ENCODE measurements at places on chromosomes 11 and 22.

DNA sequence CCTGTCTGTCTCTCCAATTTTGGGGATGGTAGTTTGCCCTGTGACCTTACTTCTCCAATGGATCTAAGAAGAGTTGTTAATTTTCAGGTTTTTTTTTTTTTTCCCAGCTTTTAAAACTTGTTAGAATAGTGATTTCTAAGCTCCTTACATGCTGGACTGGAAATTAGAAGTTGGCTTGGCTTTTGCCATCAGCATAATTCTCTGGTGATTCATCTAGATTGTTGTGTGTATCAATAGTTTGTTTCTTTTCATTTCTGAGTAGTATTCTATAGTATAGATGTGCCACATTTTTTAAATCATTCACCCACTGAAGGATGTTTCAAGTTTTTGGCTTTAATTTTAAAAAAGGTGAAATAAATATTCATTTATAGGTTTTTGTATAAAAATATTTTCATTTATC, 51.4 kb downstream of the ADAMTS15 start:
- no peak for DNase-seq

- no peak for DNase-seq
Measured at GRCh38 chr11:10301656-10302358, 3.1 kb upstream of the ADM start.

DNA sequence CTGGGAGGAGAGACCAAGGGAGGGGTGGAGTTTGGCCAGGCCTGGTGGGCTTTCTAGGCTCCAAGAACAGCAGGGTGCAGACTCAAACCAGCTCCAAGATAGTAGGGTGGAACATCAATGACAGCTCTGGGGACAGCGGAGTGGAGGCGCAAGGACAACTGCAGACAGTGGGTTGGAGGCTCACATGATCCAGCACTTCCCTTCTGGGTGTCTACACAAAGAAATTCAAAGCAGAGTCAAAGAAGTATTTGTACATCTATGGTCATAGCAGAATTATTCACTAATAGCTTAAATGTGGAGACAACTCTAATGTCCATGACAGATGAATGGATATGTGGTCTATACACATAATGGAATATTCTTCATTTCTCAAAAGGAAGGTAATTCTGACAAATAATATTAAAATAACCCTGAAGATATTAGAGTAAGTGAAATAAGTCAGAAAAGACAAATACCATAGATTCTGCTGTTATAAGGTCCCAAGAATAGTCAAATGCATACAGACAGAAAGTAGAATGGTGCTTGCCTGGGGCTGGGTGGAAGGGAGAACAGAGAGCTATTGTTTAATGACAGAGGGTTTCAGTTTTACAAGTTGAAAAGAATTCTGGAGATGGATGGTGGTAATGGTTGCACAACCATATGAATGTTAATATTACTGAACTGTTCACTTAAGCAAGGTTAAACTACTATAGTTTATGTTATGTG, 5.5 kb upstream of the GAB4 start:
- no peak for DNase-seq

- DNase-seq, result no peak
Measured at GRCh38 chr22:33056690-33057089, 1.5 kb downstream of the SYN3 start.

- no peak for DNase-seq
Measured at GRCh38 chr11:13327421-13327820, 49.8 kb downstream of the BMAL1 start.

GRCh38 chr11:92861634-92862033, 107.8 kb upstream of the MTNR1B start:
- DNase-seq, result no peak

GRCh38 chr11:34926101-34926830, 9.8 kb downstream of the PDHX start:
- peak; percentile 63 for DNase-seq

GRCh38 chr22:49928555-49929210, 10.2 kb downstream of the CRELD2 start:
- DNase-seq, result no peak

GRCh38 chr11:69861901-69862300, 42.7 kb upstream of the FGF3 start:
- DNase-seq, result no peak

DNA sequence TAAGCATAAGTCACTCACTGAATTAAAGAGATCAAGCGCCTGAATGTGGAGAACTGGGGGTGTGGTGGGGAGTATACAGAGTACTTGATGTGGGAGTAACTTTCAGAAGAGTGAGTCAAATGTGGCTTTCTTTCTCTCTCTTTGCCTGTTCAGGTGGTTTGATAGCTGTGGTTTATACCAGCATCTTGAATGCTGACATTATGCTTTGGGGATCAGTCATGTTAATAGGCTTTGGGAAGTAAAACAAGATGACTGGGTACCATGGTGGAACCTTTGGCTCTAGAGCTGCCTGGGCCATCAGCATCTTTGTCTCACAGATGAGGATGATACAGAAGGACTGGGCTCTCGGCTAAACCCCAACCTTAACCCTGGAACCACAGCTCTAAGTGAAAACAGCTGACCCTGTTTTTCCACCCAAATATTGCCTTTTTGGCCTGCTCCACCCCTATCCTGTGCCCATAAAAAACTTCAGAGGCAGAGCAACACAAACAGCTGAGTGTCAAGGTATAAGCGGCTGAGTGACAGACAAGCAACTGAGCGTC, 58.2 kb upstream of the GNAZ start:
- no peak for DNase-seq

GRCh38 chr22:18113680-18114394, 3.2 kb downstream of the TUBA8 start:
- no peak for DNase-seq

GRCh38 chr11:28696591-28696990, 588.4 kb downstream of the METTL15 start:
- no peak for DNase-seq

- no peak for DNase-seq
Measured at GRCh38 chr11:8283465-8284230, 20.0 kb upstream of the LMO1 start.

DNA sequence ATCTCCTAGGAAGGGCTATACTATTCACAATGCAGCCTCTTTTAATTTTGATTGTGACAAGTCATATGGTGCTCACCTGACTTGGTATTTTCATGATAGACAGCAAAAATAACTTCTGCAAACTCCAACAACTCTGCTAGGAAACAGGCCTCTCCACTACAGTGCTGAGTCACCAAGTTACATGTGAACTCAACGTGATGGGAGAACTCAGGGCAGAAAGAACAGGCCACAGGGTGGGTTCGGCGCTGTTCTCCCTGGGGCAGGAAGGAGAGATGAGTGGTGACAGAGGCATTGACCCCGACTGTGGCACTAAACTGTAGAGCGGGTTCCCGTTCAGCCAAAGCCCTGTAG, 76.6 kb upstream of the UCP3 start:
- no peak for DNase-seq

DNA sequence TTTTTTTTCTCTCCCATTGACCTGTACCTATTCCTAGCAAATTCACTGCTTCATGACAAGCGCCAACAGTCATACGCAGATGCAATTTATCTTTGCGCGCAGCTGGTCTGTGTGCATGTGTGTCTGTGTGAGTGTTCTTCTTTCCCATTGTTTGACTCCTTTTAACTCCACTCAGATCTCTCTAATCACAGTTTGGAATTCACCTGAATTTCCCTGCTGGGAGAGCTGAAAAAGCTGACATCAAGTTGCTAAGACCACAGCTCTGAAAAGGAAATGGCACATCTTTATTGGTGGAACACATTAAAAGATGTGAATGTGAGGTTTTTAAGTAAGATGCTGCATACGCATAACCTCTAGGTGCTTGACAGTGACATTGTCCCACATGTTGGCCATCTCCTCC, 187.4 kb upstream of the MTMR2 start:
- peak; percentile 51 for DNase-seq

GRCh38 chr11:118305726-118306125, 1.2 kb downstream of the CD3E start:
- DNase-seq, result peak; percentile 59

GRCh38 chr11:70019576-70020011, 58.5 kb upstream of the ANO1 start:
- no peak for DNase-seq

- no peak for DNase-seq
Measured at GRCh38 chr11:39817241-39817640, 1642.2 kb downstream of the LRRC4C start.

- DNase-seq, result no peak
Measured at GRCh38 chr11:11864332-11864731, 22.6 kb downstream of the USP47 start.

GRCh38 chr11:47373876-47374719, 4.2 kb downstream of the SPI1 start:
- DNase-seq, result peak; percentile 94

- DNase-seq, result peak; percentile 43
Measured at GRCh38 chr11:72684236-72684912, 10.2 kb upstream of the PDE2A start.

GRCh38 chr22:25223269-25223850, 3.9 kb downstream of the CRYBB2 start:
- DNase-seq, result no peak

DNA sequence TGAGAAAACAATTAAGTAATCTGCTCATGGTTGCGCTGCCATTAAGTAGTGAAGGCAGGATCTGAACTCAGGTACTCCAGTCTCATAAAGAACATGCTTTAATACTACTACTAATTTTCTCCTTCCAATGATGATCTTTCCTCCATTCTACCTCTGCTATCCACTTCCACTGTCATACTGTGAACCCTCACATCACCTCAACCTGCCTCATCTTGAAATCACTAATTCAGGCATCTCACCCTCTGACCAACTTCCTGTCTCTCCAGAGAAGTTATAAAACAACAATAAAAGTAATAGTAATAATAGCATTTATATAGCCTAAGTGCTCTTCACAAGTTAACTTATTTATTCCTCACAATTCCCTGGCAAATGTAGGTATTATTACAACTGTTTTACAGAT, 57.1 kb upstream of the PSMA1 start:
- no peak for DNase-seq

GRCh38 chr11:83836883-83837654, 550.9 kb upstream of the CCDC90B start:
- no peak for DNase-seq

GRCh38 chr11:64359712-64360445, 917 bp downstream of the RPS6KA4 start:
- DNase-seq, result peak; percentile 25

DNA sequence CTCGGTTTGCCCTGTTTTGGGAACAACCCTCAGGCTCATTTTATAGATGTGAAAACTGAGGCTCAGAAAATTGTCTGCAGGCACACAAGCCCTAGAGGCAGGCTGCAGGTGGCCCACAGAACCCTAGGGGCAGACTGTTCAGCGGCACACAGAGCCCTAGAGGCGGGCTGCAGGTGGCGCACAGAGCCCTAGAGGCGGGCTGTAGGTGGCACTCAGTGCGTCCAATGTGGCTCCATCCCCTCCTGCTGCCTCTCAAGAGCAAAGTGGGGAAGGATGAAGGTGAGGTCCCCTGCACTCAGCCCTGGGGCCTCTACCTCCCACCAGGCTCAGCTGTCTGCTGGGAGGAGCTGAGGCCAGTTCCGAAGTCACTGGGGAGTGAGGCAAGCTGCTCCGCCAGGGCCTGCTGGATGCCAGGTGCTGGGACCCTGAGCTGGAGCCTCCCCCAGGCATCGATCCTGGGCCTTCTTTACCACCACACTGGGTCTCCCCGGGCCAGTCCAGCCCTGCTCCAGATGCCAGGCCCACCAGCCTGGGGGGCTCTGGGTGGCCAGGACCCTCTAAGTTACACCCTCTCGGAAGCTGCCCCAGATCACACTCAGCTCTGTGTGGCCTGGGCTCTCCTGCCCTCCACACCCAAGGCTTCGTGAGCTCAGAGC, 2.3 kb downstream of the ACY3 start:
- no peak for DNase-seq

DNA sequence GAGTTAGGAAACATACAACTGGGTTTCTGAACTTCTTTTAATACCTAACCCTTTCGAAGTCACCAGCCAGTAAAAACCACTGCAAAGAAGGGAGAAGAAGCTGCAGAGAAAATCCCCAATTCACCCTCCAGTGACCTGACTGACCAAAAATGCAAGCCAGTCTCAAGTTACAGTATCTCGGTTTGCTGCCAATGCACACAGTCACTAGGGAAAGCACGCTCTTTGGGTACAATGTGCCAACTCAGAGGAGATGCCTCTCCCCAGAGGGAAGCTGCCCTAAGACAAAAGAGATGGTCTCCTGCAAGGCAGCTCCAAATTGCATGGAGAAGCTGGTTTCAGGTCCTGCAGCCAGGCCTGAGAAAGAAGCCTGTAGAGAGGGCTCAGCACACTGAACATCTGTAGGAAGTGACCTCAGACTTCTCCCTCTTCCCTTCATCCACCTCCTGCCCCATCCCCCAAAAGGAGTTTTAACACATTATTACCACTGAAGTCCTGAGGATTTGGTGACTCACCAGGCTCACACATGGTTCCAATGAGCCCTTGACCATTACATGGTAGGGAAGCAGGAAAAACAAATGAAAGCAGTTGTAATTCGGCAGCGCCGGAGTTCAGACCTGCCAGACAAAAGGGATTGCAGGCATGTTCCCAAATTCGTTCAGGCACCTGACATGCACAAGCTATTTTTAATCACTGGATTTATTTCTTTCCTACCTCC, 90.1 kb downstream of the ETS1 start:
- DNase-seq, result no peak

DNA sequence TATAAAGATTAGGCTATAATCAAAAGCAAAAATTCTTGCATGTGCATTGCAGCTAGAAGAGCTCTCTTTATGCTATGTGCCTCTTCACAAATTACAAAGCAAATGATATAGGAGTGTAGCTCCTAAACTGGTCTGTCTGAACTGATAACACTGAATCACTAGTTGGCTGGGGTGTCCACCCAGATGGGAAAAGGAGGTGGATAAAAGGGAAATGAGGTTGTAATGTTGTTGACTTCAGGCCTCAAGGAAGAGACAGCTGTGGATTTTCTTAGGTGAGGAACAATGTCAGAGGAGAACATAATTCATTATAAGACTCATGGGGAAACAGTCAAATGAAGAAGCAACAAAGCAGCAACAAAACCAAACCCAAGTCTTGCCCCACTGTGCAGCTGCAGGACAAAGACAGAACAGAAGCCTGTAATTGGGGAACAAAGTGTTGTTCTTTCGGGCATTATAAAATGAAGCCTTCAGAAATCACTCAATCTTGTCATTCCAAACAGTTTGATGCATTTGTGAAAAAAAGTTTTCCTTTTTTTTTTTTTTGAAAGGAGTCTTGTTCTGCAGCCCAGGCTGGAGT, 130.1 kb upstream of the DDI1 start:
- no peak for DNase-seq

DNA sequence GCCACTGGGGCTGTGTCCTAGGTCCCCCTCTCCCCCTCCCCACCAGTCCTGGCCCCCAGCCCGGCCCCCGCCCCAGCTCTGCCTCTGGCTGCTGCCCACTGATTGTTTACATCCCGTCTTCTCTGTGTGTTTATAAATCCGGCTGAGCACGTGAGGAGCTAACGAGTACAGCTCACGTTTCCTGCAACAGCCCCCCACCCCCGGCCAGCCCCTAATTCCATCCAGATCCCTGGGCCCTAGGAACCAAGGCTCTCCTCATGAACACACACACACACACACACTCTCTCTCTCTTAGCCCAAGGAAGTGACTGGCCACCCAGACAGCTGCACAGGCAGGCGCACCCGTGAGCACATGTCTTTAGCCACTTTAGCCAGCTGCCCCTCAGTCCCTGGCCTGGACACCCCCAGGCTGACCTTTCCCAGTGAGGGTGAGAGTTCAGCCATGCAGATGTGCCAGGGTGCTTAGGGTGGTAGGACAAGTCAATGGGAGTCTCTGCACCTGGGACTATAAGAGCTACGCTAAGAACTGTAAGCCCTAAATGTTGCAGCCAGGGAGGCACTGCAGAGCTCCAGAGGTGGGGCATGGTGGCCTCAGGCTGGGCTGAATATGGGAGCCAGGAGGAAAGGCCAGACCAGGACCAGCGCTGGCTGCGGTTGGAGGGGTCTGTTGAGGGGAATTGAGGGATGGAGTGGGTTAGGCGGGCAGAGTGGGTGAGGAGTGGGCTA, 2.9 kb downstream of the CLCF1 start:
- no peak for DNase-seq
